ENCODE measurements at places on chromosomes 5 and 9.

- DNase-seq, result no peak
These were observed 232.5 kb downstream of the SLF1 start for GRCh38 chr5:94850960-94851359.

DNA sequence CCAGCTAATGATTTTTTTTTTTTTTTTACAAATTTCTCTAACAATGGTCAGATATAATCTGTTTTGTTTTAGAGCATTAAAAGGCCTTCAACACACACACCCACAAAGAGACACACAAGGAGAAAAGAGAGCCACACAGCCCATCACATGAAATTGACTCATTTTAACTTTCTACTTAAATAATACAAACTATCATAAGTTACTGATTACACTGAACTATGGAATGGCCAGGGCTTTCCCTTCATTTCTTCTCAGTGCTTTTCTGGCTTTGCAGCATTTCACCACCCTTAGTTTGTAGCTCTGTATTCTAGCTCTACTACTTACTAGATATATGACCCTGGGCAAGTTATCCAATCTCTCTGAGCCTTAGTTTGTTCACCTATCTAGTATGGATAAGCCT lies 13.2 kb downstream of the REEP5 start:
- no peak for DNase-seq

DNA sequence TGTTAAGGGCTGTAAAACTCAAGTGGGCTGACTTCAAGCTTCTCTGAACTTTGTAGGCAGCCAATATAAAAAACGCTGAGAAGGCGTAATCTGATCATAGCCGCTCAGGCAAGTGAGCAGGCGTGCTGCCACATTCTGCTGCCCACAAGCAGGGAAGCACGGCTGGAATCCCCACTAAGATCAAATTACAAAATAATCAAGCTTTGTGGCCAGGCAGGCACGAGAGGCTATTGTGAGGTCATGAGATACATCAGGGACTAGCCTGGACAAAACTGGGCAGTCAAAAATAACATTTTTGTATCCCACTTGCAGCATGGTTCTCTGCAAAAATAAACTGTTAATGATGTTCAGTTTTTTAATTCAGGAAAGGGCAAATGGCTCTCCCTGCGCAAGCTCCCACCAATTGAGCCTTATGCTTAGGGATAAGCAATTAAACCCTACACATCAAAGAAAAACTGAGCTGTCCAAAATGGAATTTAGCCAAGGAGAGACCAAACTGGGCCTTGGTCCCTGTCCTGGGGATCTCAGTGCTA lies 64.0 kb downstream of the POU5F2 start:
- DNase-seq, result peak; percentile 96

GRCh38 chr9:14346811-14347405 lies 33.0 kb upstream of the NFIB start:
- DNase-seq, result no peak

DNA sequence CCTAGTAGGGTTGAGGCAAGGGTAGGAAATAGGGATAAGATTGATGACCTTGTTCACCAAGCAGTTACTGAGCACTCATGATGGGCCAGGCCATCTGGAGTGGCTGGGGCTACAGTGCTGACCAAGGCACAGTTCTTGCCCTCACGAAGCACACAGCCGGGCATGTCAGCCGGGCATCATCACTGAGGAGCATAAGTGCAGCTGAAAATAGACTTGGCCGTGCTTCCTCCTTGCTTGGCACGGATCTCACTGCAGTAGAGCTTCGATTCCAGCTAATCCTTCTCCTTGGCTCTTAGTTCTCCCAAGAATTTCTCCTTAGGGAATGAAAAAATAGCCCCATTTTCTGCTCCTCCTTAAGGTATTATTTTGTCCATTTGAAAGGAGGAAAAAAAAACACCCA lies 116.6 kb downstream of the NMUR2 start:
- no peak for DNase-seq

- no peak for DNase-seq
These were observed 687.3 kb upstream of the ST8SIA4 start for GRCh38 chr5:101590384-101590783.

DNA sequence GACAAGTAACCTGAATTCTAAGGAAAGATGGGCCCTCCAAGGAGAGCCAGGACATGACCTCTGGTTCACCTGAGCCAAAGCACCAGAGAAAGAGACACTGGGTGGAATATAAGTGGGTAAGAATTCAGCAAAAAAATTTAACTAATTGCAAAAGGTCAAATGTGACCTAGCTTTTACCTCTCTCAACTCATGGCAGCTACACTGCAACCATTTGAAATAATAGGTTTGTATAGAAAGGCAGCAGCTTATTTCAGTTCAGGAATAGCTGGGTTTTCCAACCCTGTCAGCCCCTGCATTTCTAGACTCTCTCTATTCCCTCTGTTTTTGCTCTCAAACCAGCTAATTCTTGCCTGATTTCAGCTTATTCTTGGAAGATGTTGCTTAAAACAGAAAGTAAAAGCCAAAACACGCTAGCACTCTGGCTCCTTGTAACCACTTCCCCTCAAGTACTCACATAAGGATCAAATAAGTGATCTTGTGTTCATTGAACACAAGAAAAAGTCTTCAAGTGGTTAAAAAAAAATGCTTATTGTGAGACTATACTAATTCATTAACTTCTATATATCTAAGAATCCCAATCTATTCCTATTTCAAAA lies 101.1 kb upstream of the NR4A3 start:
- DNase-seq, result peak; percentile 22

DNA sequence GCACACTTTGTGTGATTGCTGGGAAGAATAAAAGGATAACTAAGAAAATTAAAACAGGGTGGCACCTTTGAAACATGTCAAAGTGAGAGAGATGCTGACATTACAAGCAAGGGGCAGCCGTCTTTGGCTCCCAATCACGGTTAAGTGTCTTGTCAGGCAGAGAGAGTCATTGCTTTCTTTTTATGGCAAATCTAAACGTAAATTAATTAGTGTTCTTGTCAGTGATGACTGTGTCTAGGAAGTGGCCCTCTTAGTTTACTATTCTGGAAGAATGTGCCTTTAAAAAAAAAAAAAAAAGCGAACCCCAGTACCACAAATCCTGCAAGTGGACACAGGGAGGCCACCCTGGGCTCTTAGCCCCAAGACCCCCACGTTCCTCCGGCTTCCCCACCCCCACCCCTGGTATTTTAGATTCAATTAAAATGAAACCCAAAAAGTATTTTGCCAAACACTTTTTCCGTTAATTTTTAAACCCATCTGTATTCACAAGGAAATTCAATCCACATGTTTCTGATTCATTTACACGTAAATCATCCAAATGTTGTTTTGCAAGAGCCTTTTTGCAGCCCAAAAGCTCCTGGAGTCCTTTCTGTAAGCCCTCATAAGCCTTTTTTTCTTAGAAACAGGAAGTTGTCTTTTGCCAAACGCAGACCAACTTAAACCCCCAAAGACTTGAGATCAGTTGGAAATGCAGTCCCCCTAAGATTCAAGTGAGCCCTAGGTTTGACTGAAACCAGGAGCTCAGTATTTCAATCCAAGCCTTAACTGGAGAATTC lies 399.3 kb downstream of the EBF1 start:
- DNase-seq, result no peak

DNA sequence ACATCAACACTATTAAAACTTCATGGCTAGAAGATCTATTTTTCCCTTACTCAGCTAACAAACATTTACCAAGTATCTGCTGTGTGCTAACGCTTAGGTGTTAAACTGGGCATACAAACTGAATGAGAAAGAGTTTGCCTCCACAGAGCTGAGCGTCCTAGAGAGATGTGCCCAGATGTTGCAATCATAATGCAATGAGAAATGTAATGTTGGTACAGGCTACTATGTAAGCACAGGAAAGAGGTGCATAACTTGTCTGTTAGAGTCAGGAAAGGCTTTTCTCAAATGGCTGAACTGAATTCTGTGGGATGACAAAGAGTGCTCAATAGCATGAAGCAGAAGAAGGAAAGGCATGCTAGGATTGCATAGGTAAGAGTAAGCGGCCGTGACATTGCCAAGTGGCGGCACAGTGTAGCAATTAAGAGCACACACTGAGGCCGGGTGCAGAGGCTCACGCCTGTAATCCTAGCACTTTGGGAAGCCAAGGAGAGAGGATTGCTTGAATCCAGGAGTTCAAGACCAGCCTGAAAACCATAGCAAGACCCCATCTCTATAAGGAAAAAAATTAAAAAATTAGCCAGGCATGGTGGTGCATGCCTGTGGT lies 137.8 kb downstream of the MEF2C start:
- DNase-seq, result no peak

DNA sequence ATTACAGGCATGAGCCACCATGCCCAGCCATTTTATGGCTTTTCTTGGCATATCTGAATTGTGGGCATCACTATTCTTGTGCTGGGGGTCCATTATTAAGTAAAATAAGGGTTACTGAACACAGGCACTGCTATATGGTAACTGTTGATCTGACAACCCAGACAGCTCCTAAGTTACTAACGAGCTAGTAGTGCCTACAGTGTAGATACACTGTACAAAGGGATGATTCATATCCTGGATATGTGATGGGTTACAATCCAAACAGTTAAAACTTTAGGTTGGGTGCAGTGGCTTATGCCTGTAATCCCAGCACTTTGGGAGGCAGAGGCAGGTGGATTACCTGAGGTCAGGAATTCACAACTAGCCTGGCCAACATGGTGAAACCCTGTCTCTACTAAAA lies 4.3 kb downstream of the CD14 start:
- no peak for DNase-seq

DNA sequence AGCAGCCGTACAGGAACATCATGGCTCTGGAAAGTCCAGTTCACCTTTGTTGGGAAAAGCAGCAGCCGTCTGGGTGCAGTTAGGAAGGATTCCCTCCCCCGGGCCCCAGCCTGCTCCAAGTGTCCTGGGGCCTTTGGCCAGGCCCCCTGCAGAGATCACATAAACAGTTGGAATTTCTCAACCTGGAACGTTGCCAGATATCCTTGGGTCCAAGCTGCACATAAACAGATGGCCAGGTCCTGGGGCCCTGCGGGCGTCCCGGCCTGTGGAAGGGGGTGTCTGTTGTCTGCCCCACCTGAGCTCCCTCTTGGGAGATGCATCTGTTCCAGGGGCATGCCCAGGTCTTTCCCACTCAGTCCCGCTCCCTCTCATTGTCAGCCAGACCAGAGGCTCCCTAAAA lies 92.7 kb downstream of the COL5A1 start:
- DNase-seq, result peak; percentile 60

- no peak for DNase-seq
These were observed 215.5 kb upstream of the TMEM161B start for GRCh38 chr5:88483964-88484672.

- peak; percentile 29 for DNase-seq
These were observed 17.4 kb downstream of the SEC61B start for GRCh38 chr9:99239341-99240060.

All from astrocyte of the spinal cord (primary cell).